ENCODE measurements at places on chromosomes 11 and 22.

- peak; percentile 38 for DNase-seq
Observed at GRCh38 chr22:27212617-27213177, 555.3 kb downstream of the MIAT start.

- no peak for DNase-seq
Observed at GRCh38 chr22:25403284-25403810, 161.1 kb upstream of the GRK3 start.

DNA sequence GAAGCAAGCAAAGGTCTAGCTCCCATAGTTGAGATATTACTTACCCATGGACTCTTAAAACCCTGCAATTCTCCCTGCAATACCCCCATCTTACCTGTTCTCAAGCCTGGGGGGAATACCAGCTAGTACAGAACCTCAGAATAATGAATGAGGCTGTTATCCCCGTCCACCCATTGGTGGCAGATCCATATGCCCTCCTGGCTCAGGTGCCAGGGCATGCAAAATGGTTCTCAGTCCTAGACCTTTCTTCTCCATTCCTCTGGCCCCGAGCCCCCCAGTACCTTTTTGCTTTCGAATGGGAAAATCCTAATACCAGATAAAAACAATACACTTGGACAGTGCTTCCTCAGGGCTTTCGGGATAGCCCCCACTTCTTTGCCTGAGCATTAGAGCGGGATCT, 86.4 kb downstream of the PIWIL4 start:
- no peak for DNase-seq

GRCh38 chr11:19868281-19868821, 155.7 kb downstream of the NAV2 start:
- DNase-seq = peak; percentile 50

GRCh38 chr11:61539006-61539405, 30.5 kb downstream of the LRRC10B start:
- no peak for DNase-seq

- no peak for DNase-seq
Observed at GRCh38 chr11:27060816-27061460, 20.3 kb downstream of the BBOX1 start.

DNA sequence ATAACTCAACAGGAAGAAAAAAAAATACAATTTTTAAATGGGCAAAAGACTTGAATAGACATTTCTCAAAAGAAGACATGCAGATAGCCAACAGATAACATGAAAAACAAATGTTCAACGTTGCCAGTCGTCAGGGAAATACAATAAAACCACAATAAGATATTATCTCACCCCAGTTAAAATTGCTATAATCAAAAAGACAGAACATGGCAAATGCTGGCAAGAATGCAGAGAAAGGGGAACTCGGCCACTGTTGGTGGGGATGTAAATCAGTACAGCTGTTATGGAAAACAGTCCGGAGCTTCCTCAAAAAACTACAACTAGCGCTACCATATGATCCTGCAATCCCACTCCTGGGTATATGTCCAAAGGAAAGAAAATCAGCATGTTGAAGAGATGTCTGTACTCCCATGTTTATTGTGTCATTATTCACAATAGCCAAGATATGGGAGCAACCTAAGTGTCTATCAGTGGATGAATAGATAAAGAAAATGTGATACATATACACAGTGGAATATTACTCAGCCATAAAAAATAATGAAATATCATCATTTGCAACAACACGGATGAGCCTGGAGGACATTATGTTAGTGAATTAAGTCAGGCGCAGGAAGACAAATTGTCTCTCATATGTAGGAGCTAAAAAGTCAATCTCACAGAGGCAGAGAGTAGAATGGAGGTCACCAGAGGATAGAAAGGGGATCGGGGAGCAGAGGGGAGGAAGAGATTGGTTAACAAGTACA, 12.2 kb upstream of the CYTH4 start:
- DNase-seq = no peak

GRCh38 chr11:64650923-64651523, 60.0 kb downstream of the SLC22A12 start:
- DNase-seq = peak; percentile 25

DNA sequence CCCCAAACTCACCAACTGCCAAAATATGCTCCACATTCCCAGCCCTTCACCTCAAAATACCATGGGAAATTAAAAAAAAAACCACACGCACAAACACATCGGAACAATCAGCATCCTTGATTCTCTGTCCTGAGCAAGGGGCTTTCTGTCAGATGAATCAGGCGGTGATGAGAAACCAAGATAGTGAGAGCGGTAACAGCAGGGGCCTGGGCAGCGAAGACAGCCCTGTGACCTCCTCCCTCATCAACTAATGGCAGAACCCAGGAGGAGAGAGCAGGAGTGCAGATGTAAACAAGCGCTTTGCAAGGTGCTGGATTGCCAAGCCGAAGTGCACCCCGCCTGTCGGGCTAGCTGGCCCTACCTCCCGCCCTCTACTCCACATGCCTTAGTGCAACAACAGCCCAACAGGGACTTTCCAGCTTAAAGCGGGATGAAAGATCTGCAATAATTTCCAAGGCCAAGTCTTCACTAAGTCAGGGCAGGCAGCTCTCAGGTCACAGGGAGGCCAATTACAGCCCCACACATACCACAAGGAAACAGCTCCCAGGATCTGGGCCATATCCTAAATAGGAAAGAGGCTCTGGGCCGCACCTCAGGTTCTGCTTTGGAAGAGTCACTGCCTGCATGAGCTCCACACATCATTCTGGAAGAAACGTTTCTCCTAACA, 72.2 kb upstream of the BID start:
- DNase-seq = no peak

DNA sequence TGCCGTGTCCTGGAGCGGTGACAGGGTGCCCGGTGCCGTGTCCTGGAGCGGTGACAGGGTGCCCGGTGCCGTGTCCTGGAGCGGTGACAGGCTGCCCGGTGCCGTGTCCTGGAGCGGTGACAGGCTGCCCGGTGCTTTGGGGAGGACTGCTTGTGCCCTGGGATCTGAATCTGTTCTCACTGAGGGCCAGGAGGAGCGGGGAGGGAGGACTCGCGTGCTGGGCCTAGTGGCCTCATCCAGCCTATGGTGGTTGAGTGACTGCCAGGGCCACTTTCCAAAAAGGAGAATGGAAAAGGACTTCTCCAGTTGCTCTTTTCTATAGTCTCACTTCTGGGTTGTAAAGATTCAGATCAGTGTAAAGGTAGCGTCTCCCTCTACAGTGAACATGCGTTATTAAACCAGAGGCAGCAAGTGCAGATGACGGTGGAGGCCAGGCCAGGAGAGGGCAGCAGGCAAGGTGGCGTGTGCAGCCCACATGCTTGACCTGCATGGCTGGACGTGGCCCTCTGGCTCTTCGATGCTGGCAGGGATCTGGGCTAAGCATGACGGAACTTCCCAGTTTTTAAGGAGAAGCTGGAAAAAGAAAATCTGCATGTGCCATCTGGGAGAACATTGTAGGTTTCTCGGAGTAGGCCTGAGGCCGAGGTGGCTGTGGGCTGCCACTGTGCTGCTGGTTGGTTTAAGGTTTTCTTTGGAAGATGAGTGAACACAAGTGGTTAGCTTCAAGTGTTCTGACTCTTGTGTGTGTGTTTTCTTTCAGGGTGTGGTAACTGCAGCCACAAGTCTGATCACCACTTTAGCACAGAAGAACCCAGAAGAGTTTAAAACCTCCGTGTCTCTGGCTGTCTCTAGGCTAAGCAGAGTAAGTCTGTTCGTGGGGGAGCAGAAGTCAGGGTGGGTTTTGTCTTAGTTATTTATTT, 55.0 kb downstream of the AP2A2 start:
- no peak for DNase-seq

DNA sequence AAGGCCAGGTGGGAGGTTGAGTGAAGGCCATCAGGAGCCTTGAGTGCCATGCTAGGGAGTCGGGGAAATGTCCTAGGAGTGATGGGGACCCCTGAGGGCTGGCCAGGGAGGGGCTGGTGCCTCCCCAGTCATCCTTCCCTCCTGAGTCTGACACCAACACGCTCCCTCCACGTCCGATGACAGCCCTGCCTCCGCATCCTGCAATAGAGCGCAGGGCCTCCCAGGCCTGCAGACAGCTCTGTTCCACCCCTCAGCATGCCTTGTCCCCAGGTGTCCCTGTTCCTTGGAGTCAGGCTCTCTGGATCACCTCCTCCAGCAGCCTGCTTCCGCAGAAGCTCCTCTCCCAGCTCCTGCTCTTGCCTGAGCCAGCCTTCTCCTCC, 3.1 kb downstream of the RAC2 start:
- DNase-seq = no peak

GRCh38 chr11:110438017-110438416, 8.3 kb downstream of the FDX1 start:
- no peak for DNase-seq

DNA sequence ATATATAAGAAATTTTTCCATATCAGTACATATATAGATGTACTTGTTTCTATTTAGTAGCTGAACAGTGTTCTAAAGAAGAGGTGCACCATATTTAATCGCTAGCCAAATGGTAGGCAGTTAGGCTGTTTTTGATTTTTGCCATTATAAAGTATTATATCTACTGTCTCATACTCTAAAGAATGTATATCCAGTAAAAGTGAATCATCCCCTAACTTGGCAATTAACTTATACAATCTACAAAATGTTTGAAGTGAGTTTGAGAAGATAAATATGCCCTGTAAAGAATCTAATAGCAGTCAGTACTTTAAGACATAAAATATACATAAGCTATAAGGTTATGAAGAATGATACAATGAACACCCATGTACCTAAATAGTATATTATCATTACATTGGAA, 291.5 kb downstream of the SWAP70 start:
- no peak for DNase-seq

- no peak for DNase-seq
Observed at GRCh38 chr11:35223991-35224390, 85.0 kb downstream of the CD44 start.

- peak; percentile 76 for DNase-seq
Observed at GRCh38 chr11:63767565-63768236, 874 bp downstream of the ZFTA start.

GRCh38 chr11:75105462-75105925, 8.8 kb upstream of the OR2AT4 start:
- DNase-seq = no peak

- DNase-seq = peak; percentile 3
Observed at GRCh38 chr11:80414181-80415165, 973.6 kb upstream of the TENM4 start.

- DNase-seq = peak; percentile 69
Observed at GRCh38 chr22:29782061-29782845, 15.1 kb downstream of the UQCR10 start.

- peak; percentile 96 for DNase-seq
Observed at GRCh38 chr11:117583063-117583801, 213.8 kb downstream of the DSCAML1 start.

DNA sequence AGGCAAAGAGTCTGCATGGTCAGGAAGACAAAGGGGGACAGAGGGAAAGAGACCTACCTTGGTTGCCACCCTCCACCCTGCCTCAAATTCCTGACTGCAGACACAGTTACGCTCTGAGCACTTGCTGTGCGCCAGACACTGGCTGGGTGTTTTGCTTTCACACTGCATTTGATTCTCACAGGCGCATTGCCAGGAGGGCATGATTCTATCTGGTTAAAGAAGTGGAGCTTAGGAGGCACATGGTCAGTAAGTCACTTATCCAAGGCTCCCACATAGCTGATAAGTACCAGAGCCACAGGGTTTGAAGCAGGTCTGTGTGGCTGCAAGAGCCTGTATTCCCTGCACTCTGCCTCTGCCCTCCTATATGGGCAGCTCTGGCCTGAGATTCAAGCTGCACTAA, 103.9 kb downstream of the TIMP3 start:
- peak; percentile 9 for DNase-seq

DNA sequence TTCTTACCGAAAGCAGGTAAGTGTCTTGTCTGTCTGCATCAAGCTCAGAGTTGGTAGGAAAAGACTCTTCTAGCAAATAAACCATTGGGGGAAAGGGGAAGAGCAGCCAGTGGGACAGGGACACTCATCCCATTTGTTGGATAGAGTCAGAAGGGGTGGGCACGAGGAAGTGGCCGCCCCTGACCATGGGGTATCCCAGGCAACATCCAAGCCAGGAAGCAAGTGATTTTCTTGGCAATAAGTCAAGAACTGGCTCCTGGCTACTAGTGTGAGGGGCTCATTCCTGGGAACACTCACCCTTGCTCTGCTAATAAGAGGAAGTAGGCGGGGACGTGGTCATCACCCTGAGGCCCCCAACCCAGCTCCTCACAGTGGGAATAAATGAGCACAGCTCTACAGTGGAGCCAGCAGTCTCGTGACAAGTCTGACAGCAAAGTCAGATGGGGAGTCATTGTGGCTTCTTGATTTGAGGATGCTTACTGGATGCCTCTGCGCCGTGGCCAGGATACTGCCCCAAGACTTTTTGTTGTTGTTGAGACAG, 6.7 kb downstream of the SLC25A18 start:
- peak; percentile 31 for DNase-seq

DNA sequence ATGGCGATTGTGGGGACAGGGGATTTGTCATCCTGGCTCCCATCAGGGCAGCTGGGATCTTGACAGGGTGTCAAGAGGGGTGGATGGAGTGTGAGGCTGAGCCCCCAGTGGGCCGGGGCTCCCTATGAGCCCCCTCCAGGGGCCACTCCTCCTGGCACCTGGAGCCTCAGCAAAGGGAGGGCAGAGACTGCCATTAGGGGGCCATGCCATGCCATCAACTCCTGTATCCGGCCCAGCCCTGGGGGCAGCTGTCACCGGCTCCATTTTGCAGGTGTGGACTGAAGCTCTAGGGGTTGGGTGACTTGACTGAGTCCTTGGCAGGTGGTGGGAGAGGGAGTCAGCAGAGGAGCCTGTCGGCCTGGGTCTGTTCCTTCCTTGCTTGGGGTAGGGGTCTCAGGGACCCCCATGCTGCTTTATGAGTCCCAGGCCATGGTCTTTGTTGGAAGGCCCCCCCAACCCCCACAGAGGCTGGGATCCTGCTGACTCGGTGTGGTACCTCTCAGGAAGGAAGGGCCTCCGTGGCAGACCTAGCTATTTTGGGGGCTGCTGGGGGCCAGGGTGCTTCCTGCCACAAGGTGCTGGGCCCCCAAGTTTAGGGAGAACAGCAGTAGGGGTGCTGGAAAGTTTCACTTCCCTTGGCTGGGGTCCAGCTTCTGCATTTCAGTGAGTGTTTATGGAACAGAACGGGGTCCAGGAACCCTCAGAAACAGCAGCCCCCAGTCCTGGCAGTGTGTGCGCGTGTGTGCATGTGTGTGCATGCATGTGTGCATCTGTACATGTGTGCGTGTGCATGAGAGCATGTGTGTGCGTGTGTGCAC, 1.5 kb downstream of the ACY3 start:
- no peak for DNase-seq

DNA sequence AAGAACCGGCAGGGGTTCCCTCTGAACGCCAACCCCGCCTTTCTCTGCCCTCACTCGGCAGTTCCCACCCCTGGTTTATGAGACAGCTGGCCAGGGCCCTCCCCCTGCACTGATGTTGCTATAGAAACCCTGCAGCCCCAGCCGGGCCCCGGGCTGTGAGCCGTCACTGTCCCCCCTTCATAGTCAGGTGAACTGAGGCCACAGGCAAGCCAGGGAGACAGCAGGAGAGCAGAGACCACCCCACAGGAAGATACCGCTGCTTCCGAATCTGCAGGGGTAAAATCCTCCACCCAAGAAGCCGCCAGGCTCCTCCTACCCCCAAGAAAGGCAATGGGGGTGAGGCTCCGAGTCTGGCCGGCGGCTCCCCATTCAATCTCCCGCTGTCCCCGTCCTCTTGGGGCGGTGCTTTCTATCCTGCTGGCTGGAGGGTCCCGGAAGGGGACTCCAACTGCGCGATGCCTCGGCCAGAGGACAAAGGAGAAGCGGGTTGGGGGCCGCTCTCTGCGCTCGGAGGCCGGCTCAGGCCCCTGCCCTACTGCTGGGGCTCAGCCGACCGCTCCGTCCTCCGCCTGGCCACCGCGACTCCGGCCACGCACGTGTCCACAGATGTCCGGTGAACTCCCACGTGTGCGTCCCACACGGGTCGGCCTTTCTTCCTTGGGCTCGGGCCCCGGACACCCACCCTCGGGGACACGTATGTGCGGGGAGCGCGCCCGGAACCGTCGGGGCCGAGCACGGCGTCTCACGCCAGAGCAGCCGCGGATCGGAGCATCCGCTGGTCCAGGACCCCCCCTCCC, 587 bp downstream of the SLC25A22 start:
- DNase-seq = peak; percentile 77
